ENCODE measurements at places on chromosomes 11 and 22.

GRCh38 chr22:44403602-44404329, 91.0 kb upstream of the SHISAL1 start:
- DNase-seq = no peak

- no peak for DNase-seq
Measured at GRCh38 chr11:48073031-48073861, 92.9 kb downstream of the PTPRJ start.

DNA sequence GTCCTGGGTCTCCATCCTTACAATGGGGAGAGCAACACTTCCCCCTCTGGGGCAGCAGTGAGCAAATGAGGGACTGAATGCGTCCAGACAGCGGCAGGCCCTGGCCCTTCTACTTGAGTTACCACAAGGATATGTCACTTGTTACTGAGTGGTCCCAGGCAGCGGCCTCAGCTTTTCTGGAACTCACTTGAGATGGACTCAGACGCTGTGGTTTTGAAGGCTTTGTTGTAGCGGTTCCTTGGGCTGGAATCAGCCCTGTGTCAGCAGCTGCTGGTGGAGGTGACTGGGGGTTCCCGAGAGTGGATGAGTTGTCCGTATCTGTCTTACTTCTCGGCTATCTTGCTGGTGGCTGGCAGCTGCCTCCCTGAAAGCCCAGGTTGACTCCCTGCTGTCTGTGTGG, 77.0 kb downstream of the MICAL2 start:
- DNase-seq = no peak

DNA sequence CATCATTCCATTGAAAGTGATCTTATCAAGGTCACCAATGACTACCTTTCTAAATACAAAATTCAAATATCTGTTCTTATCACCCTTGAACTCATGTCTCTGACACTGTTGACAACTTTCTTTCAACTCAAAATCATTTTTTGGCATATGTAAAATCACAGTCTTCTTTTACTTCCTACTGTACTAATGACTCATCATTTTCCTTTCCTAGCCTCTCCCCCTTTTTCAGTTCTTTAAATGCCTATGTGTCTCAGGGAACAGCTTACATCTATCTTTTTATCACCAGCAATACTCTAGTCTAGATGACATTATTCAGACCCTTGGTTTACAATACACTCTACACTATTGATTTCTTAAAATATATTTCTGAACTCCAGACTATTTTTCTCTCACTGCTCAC, 2220.7 kb upstream of the RAG2 start:
- DNase-seq = no peak

DNA sequence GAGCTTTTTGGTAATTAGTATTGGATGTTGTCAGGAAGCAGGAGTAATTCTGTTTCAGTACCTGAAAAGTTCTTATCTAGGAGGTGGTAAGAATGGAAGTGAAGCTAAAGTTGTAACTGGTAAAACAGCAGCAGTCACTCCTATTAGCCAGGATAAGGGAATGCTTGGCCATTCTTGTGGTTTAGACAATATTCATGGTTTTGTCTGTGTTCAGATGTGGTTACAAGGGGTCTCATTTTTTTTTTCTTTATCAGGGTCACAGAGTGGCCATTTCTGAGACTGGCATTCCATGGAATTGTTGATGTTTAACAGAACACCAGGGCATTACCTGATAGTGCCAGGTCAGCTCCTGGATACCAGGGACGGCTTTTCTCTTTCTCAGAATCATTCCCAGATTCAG, 23.8 kb downstream of the TAF1D start:
- DNase-seq = no peak

GRCh38 chr11:18501629-18502028, 25.1 kb downstream of the TSG101 start:
- no peak for DNase-seq

GRCh38 chr11:70546191-70546940, 148.0 kb downstream of the CTTN start:
- no peak for DNase-seq

DNA sequence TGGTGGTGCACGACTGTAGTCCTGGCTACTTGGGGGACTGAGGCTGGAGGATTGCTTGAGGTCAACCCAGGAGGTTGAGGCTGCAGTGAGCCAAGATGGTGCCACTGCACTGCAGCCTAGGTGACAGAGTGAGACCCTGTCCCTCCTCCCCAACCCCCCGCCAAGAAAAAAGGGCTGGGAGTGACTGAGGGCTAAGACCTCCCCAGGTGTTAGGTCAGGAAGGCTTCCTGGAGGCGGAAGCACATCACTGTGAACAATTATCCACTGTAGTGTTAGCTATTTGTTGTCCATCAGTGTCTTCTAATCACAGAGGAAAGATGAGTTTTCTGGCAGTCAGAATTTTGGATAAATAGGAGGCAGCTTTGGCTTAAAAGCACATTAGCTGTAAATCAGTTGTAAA, 8.8 kb downstream of the YDJC start:
- DNase-seq = no peak

- peak; percentile 94 for DNase-seq
Measured at GRCh38 chr22:36781656-36782627, 6.0 kb upstream of the IFT27 start.

- DNase-seq = peak; percentile 88
Measured at GRCh38 chr11:64762674-64763525, 3.1 kb upstream of the PYGM start.

DNA sequence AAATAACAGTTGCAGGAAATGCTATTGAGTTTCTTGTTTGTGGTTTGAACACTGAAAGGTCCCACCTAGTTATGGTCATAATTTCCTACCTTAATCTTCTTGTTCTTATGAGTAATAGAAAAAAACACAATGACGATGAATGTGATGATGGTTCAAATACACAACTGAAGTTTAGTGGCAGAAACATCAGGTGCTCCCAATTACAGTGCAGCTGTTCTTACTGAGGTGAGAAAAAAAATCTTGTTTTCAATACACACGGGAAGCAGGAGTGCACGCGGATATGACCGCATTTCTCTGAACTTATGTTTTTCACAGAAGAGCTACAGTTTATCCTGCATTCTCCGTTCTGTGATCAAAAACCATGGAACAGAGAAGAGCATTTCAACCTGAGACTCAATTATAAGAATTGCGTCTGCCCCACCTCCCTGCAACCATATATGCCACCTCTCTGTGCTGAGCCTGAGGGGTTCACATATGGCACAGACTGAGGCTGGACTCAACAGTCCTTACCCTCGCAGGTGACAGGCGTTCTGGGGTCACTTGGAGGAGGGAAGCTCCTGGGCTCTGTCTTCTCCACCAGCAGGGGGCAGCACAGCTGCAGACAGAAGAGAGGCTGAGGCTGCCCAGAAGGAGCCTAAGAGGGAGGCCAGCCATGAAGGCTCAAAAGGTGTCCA, 99.7 kb upstream of the IGLL5 start:
- peak; percentile 49 for DNase-seq

GRCh38 chr11:67581469-67581868, 2.1 kb upstream of the GSTP1 start:
- no peak for DNase-seq

- DNase-seq = no peak
Measured at GRCh38 chr22:25942856-25943411, 200.9 kb downstream of the MYO18B start.

- DNase-seq = no peak
Measured at GRCh38 chr11:62242021-62242420, at the start of gene SCGB1D2. Gene SCGB1D2, plus strand, starts transcription at chr11:62242239. Its CDS starts 69 bp downstream, at chr11:62242308.

- DNase-seq = no peak
Measured at GRCh38 chr22:39559456-39560105, 11.0 kb upstream of the CACNA1I start.

DNA sequence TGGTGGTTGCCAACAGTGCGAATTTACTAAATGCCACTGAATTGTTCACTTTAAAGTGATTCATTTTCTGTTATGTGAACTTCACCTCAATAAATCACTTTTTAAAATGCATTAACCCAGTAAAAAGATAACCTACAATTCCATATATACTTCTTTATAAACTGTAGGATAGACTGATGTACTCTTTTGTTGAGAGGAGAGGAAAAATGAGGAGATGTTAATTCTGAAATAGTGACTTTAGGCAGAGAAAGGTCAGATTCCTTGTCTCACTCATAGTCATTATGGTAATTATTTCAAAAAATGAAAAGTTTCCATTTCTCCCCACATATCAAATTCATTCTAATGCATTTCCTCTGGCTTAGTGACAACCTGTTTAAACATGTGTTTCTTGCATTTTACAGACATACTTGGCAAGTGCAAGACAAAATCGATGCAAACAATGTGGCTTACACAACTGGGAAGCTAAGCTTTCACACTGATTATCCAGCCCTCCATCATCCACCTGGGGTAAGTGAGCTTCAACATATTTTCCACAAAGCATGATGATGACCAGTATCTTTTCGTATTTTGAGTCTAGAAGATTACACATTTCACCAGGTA, 74.5 kb downstream of the BBOX1 start:
- no peak for DNase-seq

GRCh38 chr22:42937164-42937843, 77.6 kb downstream of the PACSIN2 start:
- peak; percentile 76 for DNase-seq

DNA sequence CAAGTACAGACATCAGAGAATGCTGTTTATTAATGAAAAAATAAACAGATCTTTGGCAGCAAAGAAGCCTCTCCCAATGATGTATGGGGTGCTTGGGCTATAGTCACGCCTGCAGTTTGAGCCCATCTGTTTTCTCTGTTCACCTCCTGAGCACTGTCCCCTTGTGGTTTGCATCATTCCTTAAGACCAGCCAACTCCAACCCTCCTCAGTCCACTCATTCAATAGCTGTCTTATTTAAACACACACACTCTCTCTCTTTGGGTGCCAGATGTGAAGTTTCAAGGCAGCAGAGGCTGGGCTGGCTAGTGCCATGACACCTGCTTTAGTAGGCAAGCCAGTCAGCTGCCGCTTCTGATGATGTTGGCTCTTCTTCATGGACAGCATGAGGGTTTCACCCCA, 58.1 kb downstream of the POLD3 start:
- DNase-seq = no peak

DNA sequence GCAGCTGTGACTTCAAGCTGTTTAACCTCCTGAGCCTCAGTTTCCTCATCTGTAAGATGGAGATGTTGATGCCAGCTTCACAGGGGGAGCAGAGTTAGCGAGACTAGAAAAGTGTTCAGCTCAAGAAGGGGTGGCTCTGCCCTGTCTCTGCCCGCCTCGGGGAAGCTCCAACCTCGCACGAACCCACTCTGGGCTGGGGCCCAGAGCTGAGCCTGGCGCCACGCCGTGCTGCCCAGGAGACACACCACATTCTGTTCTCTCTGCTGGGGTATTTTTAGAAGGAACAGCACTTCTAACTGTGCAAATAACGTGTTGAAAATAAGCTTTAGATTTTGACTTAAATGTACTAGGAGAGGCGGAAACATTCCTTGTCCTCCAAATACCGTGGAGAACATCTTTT, 74.1 kb downstream of the PHF21B start:
- no peak for DNase-seq

DNA sequence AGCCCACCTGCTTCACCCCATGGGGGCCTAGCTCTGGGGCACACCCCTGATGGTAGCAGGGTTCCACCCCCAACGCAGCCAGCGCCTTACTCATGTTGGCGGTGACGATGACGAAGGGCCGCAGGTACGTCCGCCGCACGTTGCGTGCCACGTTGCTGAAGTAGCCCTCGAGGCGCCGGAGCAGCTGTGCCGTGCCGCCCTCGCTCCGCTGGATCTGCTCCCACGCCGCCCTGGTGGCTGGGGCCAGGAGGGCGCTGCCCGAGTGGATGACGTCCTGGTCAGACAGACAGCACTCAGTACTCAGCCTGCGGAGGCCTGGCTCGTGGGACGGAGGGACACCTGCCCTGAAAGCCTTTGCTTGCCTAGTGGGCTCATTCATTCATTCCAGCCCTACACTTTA, 50.8 kb downstream of the TRMU start:
- no peak for DNase-seq

DNA sequence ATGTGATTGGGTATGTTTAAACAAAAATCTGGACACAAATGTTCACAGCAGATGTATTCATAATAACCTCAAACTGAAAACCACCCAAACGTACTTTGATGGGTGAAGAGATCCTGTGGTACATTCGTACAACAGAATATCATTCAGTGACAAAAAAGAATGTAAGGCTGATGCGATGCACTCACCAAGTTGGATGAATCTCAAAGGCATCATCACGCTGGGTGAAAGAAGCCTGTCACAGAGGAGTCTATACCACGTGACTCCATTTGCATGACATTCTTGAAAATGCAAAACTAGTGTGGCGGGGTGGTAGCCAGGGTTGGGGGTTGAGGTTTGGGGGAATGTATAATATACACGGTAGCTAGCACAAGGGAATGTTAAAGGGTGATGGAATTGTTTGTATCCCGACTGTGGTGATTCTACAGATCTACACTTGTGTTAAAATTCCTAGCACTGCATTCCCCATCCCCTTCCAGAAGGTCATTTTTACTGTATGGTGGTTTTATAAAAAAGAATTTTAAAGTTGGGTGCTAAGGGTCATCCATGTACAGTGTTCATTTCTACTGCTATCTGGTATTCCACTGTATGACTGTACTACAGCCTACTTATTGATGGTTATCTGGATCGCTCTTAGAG, 35.0 kb upstream of the SLC25A1 start:
- no peak for DNase-seq

- DNase-seq = no peak
Measured at GRCh38 chr22:39282645-39283321, 36.6 kb downstream of the RPL3 start.

DNA sequence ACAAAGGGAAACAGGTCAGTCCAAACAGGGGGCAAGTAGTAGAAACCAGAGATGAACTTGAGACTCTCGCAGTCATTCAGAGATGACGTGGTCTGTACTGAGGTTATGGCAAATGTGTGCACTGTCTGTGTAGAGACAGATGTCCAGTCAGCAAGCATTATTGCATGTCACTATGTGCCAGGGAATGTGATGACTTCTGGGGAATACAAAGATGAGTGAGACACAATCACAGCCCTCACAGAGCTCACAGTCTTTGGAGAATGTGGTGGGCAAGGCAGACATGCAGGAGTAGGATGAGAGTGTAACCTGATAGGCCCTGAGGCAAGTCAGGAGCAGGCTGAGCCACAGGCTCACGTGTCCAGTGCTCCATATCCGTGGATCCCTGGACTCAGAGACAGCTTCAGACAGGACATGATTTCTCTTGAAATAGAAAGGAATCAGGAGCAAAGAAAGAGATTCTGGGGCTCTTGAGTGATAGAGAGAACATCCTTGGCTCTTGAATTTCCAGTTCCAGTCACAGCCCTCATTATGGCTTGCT, 550.7 kb downstream of the ETS1 start:
- no peak for DNase-seq

GRCh38 chr22:32800994-32801536, 440 bp upstream of the TIMP3 start:
- DNase-seq = no peak

- no peak for DNase-seq
Measured at GRCh38 chr11:1979607-1980006, 18.0 kb downstream of the H19 start.

DNA sequence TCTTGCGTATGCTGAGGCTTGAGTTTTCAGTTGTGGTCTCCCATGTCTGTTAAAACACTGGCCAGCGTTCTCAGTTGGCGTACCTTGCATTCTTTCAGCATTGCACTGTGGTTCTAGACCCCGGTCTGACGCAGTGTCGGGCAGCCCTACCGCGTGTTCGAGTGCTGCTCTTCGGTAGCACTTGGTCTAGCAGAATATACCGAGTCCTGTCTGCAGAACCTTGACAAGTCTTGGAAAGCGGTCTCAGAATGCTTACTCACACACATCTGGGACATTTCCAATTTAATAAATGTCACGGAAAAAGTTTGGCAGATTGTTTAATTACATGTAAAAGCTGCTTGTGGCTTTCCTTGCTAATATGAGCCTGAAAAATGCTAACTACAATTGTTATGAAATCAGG, 32.6 kb downstream of the PPFIA1 start:
- no peak for DNase-seq

- no peak for DNase-seq
Measured at GRCh38 chr22:35484651-35485556, 55.7 kb upstream of the RASD2 start.

- DNase-seq = no peak
Measured at GRCh38 chr11:66718320-66718971, 10.6 kb downstream of the SPTBN2 start.
